ENCODE measurements at places on chromosomes 4 and X.

DNA sequence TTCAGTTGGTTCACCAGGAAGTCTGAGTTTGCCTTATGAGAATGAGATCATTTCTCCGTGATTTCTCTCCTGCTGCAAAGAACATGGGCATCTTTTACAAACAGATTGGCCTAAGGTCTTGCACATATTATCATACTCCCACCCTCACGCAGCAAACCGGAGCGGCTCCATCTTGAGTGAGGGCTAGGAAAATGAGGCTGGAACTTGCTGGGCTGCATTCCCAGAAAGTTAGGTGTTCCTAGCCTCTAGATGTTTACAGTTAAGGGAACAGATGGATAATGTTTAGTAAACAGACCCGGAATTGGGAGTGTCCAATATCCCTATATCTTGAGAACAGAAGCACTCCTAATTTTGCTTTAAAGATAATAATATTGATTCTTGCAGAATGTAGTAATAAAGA is 247.9 kb upstream of the VCX3A start:
- no peak for DNase-seq

DNA sequence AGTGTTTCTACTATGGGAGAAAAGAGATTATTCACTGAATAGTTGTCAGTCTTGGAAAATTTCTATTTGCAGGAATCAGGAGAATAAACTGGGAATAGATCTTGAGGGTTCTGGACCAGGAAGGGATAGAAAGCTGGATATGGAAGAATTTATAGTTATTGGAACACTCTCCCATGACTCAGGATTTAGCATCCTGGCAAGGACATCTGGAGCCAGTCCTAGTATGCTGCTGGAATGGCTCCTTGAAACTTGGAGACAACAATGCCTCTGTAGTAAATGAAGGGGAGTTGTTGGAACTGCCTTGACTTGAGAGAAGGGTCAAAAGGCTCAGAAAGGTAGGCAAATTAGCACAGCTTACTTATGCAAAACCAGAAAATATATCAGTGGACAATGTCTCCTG is 23.5 kb upstream of the THOC2 start:
- no peak for DNase-seq

GRCh38 chrX:119093991-119094735 is 21.4 kb downstream of the CT47C1 start:
- DNase-seq: no peak

- no peak for DNase-seq
Observed at GRCh38 chrX:72366701-72367454, 61.2 kb upstream of the CITED1 start.

GRCh38 chrX:68584221-68584620 is 63.2 kb upstream of the STARD8 start:
- DNase-seq: no peak

DNA sequence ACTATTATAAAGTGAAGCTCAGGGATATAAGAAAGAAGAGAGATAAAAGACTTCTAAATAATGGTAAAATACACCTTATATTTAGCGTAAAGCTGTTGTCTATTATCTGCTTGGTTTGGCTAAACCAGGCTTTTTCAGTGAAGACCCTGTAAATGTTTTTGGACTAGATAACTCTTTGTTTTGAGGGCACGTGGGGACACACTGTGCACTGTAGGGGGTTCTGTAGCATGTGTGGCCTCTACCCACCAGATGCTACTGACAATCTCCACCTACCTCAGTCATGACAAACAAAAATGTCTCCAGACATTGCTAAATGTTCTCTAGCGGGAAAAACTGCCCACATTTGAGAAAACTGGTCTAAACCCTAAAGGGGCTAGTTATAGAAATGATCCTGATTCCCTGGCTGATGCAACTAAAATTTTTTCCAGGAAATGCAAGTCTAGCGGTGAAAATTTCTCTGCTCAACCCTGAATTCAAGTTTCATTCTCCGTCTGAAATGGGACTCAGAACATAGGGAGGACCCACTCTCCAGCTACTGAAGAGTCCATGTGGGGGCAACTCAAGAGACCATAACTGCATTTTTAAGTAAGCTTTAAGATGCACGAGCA is 355.2 kb upstream of the RASGEF1B start:
- no peak for DNase-seq

DNA sequence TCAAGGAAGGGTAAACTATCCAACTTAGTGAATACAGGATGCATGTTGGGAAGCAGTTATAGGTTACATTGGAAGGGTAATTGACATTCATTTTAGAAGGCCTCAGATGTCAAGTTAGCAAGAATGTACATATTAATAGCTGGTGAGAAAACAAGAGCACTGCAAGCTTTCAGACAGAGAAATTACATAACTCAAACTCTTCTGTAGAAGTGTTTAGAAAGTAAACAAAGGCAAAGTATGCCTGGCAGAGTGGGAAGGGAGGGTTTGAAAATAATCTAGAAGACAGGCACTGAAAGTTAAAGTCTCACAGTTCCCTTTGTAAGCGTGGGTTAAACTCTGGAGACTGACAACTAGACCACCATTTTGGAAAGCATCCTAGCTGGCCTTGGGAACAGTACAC is 406.2 kb downstream of the ANKRD50 start:
- no peak for DNase-seq

DNA sequence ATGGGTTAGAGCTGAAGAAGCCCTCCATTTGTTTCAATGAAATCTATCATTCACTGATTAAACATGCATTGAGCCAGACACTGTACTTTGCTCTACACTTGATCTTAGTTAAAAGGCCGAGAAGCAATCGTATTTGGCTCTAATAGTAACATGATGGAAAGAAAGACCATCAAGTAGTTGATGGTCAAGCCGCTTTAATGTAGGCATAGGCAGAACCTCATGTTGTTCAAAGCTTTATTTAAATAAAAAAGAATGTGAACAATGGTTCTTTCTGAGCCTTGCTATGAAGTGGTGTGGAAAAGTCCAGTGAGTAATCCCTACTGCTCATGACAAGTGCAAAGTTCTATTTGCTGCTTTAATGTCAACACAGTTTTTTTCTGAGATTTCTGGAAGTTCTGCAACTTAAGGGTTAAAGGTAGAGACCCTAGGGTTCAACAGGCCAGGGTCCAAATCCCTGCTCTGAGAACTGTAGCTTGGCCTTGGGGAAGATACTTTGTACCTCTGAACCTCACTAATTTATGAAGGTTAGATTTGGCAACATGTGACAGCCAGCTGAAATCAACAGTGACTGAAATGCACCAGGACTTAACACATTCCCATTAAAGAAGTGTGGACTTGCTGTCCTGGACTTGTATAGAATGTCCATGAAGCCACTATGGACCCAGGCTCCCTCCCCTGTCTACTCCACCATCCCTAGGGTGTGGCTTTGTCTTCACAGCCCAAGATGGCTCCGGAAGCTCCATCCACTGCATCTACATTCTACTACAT is 17.9 kb upstream of the LAP3 start:
- no peak for DNase-seq

DNA sequence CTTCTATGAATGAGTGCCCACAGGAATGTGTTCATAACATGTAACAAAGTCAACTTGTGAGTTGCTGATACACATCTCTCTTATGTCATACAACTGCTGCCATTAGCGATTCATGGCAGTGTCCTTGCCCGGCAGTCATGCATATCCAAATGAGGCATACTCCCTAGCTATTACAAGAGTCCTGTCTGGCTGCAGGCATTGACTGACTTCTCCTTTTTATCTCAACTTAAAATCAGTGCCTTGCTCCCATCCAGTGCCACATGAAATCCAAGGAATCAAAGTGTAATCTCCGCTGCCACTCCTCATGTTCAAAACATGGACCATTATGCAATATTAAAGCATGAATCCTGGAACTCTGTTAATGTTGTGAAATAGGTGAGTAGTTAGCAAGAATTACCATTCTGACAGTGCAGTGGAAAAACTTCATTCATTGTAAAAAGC is 348.9 kb upstream of the FTHL17 start:
- DNase-seq: no peak

- DNase-seq: no peak
Observed at GRCh38 chr4:84967243-84967690, 777 bp upstream of the WDFY3 start.

DNA sequence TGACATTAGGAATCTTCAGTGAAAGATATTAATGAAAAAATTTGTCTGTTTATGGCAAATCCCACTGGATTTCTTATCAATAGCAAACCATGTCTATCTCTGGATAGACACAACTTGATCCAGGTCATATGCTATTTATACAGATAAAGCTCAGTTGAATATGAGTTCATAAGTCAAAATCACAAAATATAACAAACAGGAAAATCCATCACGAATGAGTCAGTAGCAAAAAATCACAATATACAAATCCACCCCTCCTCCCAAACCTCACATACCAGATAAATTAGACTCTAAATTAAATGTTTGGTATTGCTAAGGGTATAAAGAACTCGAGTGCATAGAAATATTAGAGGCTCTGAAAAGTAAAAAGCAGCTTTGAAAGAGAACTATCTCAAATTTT is 420.5 kb downstream of the TLL1 start:
- DNase-seq: no peak

GRCh38 chr4:112523008-112523721 is 7.2 kb upstream of the NEUROG2 start:
- no peak for DNase-seq

GRCh38 chr4:76250962-76251361 is 559 bp upstream of the FAM47E start:
- DNase-seq: no peak

- DNase-seq: no peak
Observed at GRCh38 chr4:145920205-145920604, 18.4 kb downstream of the ZNF827 start.

- no peak for DNase-seq
Observed at GRCh38 chr4:78441756-78442155, 109.8 kb upstream of the ANXA3 start.

GRCh38 chr4:168648494-168648893 is 151.6 kb downstream of the PALLD start:
- DNase-seq: no peak

GRCh38 chrX:107324493-107325310 is 118.3 kb downstream of the DNAAF6 start:
- DNase-seq: no peak

- no peak for DNase-seq
Observed at GRCh38 chr4:147638942-147639341, 21.7 kb downstream of the TMEM184C start.

DNA sequence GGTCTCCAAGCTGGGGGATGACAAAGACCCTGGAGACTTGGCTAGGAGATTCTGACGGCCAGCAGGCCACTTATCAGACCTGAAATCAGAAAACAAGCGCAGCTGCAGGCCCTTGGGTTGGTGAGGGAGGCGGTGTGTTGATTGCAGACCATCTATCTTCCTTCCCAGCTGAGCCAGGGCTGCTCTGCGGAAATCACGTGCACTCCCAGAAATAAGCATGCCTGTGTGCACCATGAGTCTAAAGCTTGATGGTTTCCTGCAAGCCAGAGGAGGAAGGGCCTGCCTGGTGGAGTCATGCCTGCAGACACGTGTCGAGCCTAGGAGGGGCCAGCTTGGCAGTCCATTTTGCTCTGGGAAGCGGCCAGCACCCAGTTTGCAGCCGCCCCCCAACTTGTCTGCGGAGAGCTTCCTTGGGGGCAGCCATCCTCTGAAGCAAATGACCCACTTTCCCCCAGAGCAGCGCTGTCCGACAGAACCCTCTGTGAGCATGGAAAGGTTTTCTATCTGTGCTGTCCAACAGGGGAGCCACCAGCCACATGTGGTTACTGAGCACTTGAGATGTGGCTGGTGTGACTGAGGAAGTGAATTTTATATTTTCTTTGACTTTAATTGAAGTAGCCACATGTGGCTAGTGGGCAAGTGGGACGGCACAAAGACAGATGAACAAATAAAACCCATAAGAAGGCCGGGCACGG is 175.7 kb upstream of the BCOR start:
- DNase-seq: no peak

- no peak for DNase-seq
Observed at GRCh38 chrX:133380711-133381619, 34.3 kb downstream of the GPC4 start.

- DNase-seq: no peak
Observed at GRCh38 chrX:30373951-30374350, 64.8 kb upstream of the NR0B1 start.

DNA sequence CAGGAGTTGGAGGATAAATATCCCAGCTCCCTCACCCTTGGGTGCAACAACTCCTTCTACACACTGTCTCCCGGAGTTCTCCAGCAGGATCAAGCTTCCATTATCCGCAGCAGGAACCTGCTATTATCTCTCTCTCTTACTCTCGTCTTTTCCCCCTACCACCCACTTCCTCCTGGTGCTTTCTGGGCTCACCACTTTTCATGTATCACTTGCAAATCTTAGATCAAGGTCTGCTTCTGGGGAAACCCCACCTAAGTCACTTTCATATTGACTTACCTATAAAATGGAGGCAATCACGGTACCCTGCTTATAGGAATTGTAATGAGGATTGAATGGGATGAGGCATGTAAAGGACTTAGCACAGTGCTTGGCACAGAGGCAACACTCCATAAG is 589.5 kb downstream of the BCOR start:
- no peak for DNase-seq

GRCh38 chr4:106056914-106057313 is 161.6 kb downstream of the NPNT start:
- DNase-seq: no peak

DNA sequence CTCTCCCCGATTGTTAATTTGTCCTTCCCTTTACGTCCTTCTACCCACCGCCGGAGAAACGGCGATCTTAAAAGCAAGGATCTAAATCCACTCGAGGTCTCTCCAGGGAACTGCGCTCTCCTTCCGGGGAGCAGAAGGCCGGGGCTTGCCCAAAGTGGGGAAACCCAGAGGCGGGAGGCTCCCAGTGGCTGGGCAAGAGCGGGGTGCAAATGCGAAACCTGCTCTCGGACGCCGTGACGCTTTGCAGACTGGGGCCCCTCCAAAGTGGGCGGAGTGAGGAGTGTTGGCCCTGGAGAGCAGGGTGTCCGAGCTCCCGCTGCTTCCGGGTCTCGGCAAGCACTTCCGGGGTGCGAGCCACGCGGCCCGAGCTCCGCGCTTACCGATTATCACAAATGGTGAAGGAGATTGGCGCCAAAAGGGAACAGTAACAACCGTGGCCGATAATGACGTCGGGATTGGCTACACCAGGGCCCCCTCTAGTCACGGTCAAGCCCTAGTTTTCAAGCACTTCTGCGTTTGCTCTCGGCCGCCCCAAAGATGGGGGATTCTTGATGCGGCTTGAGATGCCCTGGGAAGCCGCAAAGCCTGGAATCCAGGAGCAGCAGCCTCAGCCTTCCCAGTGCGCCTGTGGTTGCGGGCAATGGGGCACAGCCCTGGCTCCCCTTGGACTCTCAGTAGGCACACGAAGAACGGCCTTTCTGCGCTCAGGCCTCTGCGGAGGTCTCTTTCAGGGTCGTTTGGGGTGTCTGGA is 29.0 kb downstream of the HAND2 start:
- DNase-seq: no peak

DNA sequence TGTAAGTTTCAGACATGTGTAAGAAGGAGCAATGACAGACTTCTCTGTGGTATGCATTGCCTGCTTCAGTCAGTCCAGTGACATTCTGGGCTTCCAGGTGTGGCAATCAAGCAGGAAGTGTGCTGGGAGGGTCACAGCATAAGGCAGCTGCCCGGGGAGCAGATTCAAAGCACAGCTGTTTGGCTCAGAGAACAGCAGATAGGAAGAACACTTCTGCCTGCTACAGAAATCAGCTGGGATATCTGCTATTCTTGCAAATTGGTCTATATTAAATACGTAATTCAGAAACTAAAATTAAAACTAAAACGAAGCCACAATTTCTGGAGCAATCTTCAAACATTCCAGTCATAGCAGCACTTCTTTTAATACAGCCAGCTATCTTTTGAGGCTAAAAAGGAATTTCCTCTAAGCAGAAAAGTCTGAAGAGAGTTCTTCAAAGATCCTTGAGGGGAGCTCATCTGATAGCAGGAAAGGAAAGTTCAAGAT is 47.5 kb upstream of the GALNT7 start:
- no peak for DNase-seq

All from stimulated activated CD4-positive, alpha-beta T cell treated with anti-CD3 and anti-CD28 coated beads, Interleukin-1b, Interleukin-23, amount 100 ng/mL, for 4 hours (primary cell).